ENCODE measurements at places on chromosomes 3 and 15.

DNA sequence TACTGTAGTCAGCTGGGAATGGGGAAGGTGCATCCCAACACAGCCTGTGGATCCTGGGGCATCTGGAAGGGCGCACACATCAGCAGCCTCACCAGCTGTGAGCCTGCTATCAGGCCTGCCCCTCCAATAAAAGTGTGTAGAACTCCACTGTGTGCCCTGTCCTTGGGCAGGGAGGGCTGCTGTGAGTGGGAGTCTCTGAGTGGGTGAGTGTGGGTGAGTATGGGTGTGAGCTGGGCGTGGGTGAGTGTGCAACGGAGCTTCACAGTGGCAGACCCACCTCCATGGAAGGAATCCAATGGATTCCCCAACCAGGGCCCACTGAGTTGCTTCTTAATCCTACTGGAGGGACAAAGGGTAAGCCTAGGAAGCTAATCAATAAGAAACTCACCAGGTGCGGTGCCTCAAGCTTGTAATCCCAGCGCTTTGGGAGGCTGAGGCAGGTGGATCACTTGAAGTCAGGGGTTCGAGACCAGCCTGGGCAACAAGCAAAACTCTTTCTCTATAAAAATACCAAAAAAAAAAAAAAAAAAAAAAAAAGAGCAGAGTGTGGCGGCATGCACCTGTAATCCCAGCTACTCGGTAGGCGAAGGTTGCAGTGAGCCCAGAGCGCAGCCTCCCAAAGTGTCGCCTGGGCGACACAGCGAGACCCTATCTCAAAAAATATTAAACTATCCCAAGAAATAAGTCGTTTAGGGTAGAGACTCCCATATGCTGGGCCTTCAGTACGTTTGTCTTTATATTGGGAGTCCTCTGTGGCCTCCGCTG lies 555 bp upstream of the RCCD1 start:
- no peak for DNase-seq

DNA sequence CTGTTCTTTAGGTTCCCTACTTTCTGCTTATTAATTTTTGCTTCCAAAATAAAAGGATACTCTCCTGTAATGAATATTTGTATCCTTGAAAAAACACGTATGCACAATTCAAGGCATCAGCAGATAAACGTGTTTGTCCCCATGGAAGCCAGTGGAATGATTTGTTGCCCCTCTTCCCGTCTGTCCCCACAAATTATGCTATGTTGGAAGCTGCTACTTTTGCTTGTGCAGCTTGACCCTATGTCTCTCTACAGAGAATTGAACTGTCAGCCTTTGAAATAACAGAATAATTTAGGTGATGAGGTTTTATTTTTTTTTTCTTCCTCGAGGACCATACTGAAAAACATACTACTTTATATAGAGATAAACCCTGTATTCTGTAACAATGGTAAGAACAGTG lies 401.5 kb upstream of the GOLIM4 start:
- DNase-seq = no peak

DNA sequence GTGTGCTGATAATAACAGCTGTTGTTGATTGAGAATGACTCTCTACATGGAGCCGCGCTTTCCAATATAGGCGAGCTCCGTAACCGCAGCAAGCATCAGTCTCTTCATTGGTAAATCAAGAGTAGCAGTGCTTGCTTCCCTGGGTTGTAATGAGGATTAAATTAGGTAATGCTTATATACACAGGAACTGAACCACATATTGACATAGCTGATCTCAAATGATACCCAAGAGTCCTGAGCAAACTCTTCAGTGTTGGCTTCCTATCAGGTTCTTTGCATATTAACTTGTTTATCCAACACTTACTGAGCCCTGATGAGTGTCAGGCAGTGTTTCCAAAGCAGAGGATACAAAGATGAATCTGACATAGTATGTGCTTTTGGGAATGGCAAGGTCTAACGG lies 46.4 kb upstream of the SLCO3A1 start:
- DNase-seq = no peak

DNA sequence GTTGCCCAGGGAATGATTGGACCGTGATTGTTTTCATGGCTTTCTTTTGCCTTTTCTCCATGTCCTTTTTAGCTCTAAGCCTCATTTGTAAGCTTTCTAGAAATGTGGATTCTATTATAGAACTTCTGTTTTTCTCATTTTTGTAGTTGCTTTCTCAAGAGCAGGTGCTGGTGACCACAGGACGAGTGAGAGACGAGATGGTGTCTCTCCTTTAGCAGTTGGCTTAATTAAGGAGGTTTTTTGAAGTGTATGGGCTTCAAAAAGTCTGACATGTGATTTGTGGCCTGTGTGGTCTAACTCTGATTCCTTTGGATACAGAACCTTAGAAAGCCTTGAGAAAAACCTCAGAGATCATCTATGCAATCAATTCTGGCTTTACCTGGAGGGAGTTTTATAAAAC lies 292.8 kb downstream of the LPP start:
- DNase-seq = no peak

DNA sequence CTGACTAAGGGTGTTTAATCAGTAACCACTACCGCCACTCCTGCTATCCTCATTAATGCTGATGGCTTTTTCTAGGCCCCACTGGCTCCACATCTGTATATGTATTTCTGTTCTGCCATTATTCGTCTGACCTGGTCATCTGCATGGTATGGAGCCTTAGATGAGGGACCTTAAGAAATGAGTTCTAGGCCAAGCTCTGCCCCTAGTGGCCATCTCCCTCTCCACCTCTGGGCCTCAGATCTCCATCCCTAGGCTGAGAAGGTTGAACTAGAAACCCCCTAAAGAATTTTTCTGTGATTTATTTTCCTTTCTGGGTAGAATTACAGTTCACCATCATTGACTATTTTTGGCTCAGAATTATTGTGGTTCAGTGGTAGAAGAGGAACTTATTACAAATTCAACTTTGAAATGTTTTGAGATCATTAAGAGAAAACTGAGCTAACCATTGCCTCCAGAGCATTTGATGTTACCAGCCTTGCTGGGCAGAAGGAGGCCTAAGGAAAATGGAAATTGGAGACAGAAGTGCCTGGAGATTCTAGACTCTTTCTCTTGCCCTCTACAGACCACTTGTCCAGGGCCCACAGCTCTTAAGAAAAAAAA lies 325.2 kb upstream of the NR2E3 start:
- no peak for DNase-seq

Data from HT1080 (cell line).